ENCODE measurements at places on chromosomes 4 and X.

- no peak for DNase-seq
Measured at GRCh38 chr4:178599521-178599920, 1157.3 kb upstream of the AGA start.

- no peak for DNase-seq
Measured at GRCh38 chr4:121597346-121597934, 99.3 kb downstream of the ANXA5 start.

DNA sequence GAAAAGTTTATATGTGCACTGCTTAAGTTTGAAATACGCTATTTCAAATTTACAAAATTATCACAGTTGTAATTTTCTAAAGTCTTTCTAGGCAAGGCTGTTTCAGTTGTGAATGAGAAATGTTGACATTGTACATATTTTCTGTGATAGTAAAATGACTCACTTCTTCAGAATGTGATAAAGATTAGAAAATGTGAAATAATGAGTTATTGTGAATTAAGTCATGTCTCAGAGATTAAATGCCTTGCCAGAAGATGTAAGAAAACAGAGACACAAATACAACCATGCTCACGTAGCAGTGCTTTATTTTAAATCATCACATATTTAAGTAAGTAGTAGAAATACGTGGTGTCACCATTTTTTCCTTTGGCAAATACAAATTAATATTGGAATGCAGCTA is 768 bp downstream of the CLCN4 start:
- DNase-seq, result no peak

- no peak for DNase-seq
Measured at GRCh38 chrX:143788265-143788664, 67.7 kb upstream of the SPANXN2 start.

- DNase-seq, result no peak
Measured at GRCh38 chr4:160772668-160773067, 1391.1 kb downstream of the FSTL5 start.

DNA sequence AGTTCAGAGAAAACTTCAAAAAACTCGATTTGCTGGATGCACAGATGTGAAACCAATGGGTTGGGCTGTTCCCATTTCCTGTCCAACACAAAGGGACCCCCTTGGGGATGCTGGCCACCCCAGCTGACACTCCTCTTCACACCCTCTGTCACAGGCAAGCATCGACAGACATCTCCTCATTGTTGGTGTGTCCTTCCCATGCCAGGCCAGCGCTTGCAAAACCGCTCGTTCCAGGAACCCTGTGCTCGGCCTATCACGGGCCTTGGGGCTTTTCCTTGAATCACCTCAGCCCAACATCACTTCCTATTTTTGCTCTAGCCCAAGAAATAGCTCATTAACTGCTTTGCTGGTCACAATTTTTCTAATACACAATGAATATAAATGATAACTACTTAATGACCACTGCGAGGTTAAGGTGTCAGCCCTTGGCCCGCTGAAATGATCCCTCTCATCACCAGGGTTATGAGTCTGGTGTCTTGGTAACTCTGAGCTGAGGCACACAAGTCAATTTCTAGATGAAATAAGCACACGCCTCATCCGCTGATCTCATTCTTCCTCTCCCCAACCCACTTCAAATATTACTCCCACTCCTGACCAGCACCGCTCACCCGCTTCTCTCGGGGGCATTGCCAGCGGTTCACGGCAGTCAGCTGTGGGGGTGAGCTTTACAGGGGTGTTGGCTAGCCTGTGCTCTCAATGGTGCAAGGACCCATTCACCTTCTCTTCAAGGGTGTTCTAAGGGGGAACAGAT is 32.3 kb downstream of the BCOR start:
- peak; percentile 39 for DNase-seq

GRCh38 chr4:74738464-74739143 is 55.7 kb downstream of the BTC start:
- DNase-seq, result no peak

GRCh38 chr4:21649391-21650090 is 299.0 kb downstream of the KCNIP4 start:
- no peak for DNase-seq

GRCh38 chr4:6324461-6324998 is 54.9 kb downstream of the WFS1 start:
- no peak for DNase-seq

GRCh38 chr4:99885063-99885664 is 9.1 kb downstream of the LAMTOR3 start:
- DNase-seq, result peak; percentile 39

DNA sequence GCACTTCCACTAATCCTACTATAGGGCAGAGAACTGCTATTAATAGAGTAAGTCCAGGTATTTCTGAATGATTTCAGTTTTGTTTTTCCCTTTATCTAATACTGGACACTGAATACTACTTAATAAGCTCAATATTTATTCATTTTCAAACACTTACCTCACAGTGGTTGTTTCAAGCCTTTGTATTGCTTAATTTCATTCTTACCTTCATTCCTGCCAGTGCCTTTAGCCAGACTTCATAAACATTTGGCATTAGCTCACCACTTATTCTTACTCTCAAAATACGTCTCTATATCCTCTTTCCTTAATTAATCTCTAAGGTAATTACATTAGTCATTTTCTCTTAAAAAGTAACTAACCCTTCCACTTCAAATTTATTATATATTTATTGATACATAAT is 18.8 kb upstream of the CORIN start:
- DNase-seq, result no peak

DNA sequence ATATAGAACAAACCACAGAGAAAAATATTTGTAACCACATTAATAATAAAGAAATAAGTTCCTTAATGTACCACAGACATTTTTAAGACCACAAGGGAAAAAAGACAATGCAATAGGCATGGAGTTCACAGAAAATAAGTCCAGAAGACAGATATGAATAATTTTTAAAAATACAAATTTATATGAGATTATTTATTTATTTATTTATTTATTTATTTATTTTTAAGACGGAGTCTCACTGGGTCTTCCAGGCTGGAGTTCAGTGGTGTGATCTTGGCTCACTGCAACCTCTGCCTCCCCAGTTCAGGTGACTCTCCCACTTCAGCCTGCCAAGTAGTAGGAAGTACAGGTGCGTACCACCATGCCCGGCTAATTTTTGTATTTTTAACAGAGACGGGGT is 53.7 kb downstream of the THAP9 start:
- DNase-seq, result no peak

- no peak for DNase-seq
Measured at GRCh38 chrX:115563633-115564162, 2.7 kb downstream of the PLS3 start.

DNA sequence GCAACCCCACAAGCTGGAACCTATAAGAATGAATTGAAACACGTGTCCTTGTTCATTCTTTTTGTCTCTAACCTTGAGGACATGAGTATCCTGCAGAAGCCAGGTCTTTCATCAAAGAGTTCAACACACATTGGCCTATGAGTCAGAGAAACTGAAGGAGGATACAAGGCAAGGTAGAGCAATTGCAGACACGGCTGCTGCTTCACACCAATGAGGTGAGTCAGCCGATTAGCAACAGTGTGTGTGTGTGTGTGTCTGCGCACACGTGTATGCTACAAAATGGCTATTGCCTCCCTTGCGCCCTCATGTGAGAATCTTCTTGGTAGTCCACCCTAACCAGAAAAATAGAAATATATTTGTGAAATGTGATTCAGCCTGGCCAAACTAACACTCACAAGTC is 1477.7 kb upstream of the IGFBP7 start:
- no peak for DNase-seq

- DNase-seq, result no peak
Measured at GRCh38 chrX:125306335-125306866, 13.3 kb upstream of the TEX13C start.

DNA sequence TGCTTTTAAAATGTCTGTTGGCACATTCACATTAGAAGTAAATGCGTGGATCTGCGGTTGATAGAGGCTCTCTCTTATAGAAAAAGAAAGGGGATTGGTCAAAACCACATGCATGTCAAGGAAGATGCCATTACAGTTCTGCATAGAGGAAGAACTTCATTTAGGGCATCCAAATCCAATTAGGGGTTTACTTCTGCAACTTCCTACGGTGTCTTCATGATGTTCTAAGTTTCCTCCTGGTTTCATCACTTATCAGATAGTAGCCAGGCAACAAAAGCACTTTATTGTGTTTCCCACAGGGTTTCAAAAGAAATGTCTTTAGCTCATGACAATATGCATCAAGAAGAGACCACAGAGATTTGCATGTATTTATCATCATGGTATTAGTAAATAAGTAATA is 136.0 kb upstream of the HPGD start:
- no peak for DNase-seq

- DNase-seq, result no peak
Measured at GRCh38 chr4:94519925-94520789, 68.4 kb downstream of the PDLIM5 start.

DNA sequence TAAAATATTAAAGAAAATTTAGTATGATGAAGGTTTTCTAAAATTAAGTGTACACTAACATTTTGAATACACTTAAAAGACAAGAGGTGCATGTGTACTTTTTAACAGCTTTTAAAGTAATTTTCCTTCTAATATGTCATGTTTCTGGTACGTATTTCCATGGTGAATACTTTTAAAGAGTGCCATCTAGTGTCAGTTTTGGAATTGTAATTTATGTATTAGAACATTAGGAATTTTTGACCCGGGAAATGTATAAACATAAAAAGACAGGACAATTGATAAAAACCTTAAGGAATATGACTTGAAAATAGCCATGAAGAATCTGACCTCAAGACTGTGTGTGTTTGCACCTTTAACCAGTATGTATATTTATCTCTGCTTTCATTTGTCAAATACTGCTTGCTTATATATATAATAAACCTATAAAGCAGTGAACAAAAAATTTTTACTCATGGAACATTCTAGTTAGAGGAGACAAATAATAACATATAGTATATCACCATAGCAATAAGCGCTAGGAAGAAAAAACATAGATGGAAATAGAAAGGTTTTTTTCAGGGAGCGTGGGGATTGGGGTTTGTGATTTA is 7.2 kb downstream of the GSTCD start:
- DNase-seq, result no peak

GRCh38 chr4:138494931-138495330 is 252.8 kb upstream of the SLC7A11 start:
- DNase-seq, result no peak

DNA sequence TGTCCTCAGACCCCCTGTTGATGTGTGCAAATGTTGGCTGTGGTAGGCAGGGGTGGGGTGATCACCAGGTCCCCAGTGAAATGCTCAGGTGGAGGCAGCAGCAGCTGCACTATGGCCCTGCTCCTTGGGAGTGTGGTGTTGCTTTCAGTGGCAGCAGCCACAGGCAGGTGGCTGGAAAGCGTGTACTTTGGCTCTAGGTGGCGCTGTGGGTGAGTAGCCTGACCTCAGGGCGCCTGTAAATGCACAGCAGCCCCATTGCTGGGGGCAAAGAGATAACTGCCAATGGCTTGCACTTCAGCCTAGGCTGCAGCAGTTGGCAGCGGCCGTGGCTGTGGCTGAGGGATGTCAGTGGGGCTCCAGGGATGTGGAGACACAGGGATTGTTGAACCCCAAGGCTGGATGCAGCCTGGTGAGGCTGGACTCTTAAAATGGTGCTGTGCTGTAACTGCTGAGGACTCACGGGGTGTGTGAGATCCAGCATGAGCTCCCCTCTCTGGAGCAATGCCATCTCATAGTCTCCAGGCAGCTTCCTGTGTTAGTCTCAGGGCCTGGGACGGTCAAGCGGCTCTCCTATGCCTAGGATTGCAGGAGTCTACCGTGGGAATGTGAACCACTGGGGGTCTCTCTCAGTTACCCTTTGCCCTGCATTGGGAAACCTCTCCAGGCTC is 421.7 kb upstream of the HTR2C start:
- no peak for DNase-seq

- no peak for DNase-seq
Measured at GRCh38 chr4:108078024-108078733, 88.5 kb downstream of the HADH start.

DNA sequence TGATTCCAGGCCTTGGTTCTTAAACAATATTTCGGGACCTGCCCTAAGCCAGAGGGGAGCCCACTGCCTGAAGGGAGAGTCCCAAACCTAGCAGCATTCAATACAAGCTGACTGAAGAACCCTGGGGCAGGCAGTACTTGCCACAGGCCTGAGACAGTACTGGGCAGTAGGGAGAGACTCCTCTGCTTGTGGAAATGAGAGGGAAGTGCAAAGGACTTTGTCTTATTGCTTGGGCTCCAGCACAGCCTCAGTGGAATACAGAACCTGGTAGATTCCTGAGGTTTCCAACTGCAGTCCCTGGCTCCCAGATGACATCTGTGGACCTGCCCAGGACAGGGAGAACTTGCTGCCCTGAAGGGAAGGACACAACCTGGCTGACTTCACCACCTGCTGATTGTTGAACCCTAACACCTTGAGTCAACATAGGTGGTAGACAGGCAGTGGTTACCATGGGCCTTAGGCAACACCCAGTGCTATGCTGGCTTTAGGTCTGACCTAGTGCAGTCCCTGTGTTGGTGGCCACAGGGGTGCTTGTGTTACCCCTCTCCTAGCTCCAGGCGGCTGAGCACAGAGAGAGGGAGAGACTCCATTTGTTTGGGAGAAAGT is 20.3 kb upstream of the ABCG2 start:
- DNase-seq, result no peak

DNA sequence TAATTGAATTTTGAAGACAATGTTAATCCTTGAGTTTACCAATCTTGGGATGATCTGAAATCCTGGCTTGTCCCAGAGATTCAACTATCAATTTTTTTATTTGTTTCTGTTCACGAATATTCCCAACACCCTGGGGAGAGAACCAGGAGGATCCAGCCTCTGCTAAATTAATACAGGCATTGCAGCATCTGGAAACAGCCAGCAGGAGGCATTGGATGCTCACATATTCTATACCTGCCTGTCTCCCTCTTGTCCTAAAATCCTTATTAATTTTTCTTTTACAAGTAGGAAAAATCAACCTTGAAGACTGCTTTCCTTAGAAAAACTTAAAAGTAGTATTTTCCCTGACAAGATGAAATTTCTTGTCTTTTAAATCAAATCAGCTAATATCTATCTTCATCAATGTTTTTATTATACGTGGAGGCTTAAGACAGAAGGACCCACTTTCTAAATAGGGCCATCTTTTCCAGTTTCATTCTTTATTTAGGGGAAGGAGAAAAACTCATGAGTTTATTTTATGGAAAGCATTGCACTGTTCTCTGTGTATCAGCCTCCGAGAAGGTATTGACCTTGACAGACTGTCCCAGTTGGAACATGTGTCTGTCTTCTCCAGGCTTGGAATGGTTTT is 102.4 kb downstream of the CLNK start:
- DNase-seq, result peak; percentile 36

- DNase-seq, result peak; percentile 41
Measured at GRCh38 chr4:44629280-44629866, 22.1 kb downstream of the YIPF7 start.

GRCh38 chr4:147461161-147461560 is 19.7 kb upstream of the EDNRA start:
- DNase-seq, result no peak

DNA sequence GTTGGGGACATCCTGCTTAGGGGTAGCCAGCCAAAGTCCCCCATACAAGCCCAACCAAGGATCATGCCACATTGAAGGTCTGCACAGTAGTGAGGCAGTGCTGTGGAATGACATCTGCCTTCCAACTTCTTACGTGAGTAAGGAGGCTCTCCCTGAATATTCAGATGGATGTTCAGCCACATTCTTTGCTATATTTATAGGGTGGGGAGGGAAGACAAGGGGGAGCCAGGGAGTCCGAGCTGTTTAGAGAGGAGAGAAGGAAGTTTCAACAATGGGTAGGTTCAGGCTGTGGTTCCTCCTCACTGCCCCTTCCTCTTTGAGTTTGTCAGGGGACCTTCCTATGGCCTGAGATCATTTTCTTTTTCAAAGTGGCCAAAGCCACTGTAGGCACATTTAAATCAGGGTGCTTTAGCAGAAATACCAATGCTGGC is 29.8 kb downstream of the MSN start:
- DNase-seq, result no peak

- DNase-seq, result no peak
Measured at GRCh38 chrX:134249241-134249640, 12.3 kb downstream of the CCDC160 start.
